Testis (tissue), 5 donors: ENCODE measurements at places on chromosomes 16 and 17.
A peak's percentile ranks its signal among the peaks of the same experiment; 100 is the strongest.

DNA sequence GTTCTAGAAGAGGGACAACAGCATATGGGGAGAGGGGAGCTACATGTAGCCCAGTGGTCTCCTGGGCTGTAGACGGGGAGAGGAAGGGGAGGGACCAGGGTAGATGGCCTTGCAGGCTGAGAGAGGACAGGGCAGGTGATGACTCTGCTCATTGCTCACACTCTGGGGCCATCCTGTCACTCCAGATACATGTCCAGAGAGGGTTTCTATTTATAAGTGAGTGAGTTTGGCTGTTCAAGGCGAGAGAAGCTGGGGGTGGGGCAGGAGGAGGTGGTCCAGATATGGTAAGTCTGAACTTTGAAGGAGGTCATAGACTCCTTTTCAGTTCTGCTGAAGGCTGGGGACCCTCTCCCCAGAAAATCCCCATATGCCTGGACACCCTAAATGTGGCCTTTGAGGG, 22.2 kb downstream of the CACNA1G start:
- H3K36me3 ChIP-seq, result no peaks in the 10 kb centered on the region
- no peaks in the 10 kb centered on the region for H3K27me3 ChIP-seq
- no peak overlapping the region for H3K27ac ChIP-seq
- no peak for DNase-seq
- peaks cover 4% of the 10 kb centered on the region for H3K4me1 ChIP-seq

DNA sequence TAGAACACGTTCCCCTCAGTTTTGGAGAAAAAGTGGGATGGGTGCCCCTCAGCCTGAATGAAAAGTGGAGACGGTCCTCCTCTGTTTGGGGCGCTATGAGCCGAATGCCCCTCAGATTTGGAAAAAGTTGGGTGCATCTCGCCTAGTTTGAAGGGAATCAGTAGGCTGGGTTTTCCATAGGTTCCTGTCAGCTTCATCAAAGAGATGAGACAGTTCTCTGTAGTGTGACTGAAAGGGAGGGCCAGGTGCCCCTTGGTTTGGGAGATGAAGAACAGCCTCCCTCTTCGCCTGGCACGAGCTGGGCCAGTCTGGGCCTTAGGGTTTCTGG, 742 bp upstream of the SLC9A5 start:
- peaks cover 27% of the 10 kb centered on the region for H3K4me1 ChIP-seq
- H3K27me3 ChIP-seq, result no peaks in the 10 kb centered on the region
- H3K27ac ChIP-seq, result peak overlapping the region; percentile 59
- H3K4me3 ChIP-seq, result peak overlapping the region; percentile 54

DNA sequence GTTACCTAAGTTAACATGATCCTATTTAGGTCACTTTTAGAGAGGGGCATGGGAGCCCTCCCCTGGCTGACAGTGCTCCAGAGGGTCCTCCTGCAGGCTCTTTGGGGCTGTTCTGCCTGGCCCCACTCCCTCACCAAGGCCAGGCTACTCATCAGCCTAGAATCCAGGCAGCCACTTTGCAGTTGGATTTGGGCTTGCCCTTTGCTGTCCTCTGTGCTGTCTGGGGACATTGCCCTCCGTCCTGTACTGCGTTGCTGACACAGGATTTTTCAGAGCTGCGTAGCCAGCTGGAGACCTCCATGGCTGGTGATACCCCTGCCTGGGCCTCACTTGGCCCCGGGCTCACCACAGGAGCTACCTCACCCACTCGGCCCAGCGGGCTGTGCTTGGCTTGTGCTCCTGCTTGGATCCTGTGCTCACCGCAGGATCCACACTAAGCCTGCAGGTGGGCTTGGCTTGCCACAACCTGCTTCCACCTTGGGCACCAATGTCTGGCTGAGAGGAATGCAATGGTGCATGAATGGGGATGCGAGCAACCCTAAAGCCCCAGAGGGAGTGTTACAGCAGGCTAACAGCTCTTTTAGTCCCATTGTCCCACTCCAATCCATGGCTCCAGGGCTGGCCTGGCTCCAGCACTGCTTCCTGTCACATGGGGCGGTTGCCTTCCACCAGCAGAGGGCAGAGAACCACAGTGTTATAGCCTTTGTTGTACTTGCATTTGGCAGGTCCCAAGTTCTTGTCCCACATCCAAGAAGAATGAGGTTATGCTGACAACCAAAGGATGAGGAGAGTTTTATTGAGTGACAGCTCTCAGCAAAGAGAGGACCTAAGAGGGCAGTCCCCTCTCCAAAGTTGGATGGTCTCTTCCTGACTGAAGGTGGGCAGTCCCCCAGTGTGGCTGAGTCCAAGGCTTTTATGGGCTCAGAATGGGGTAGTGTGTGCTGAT, 21.5 kb downstream of the CCL4 start:
- no peak overlapping the region for H3K4me3 ChIP-seq
- H3K36me3 ChIP-seq, result no peaks in the 10 kb centered on the region
- H3K27me3 ChIP-seq, result no peaks in the 10 kb centered on the region
- H3K27ac ChIP-seq, result no peak overlapping the region
- peaks cover 4% of the 10 kb centered on the region for H3K4me1 ChIP-seq

- DNase-seq, result no peak
- H3K4me3 ChIP-seq, result peak overlapping the region; percentile 97
- no peaks in the 10 kb centered on the region for H3K36me3 ChIP-seq
- H3K4me1 ChIP-seq, result peaks cover 20% of the 10 kb centered on the region
- H3K27me3 ChIP-seq, result no peaks in the 10 kb centered on the region
These were observed 1.5 kb downstream of the TEX2 start for GRCh38 chr17:64261417-64262145.

GRCh38 chr17:39547713-39548478, 59.8 kb downstream of the NEUROD2 start:
- DNase-seq, result peak; percentile 79
- no peak overlapping the region for H3K27ac ChIP-seq
- no peaks in the 10 kb centered on the region for H3K36me3 ChIP-seq
- no peaks in the 10 kb centered on the region for H3K4me1 ChIP-seq
- no peak overlapping the region for H3K4me3 ChIP-seq
